ENCODE measurements at places on chromosomes 7 and 10.

DNA sequence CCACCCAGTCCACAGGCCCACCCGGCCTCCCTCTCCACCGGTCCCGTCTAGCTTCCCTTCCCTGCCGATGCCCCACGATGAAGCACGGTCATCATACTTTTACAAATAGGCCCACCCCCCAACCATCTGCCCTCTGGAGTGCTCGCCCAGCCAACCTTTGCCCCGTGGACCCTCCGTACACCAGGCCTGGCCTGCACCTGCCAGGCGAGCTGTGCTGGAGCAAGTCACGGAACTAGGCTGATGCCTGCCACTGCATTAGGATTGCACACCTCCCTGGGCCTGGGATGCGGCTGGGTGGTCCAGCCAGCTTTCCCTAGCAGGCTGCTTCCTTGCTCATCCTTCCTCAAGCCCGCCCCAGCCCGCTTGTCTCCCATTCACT is 44.7 kb downstream of the PPIF start:
- DNase-seq: no peak

DNA sequence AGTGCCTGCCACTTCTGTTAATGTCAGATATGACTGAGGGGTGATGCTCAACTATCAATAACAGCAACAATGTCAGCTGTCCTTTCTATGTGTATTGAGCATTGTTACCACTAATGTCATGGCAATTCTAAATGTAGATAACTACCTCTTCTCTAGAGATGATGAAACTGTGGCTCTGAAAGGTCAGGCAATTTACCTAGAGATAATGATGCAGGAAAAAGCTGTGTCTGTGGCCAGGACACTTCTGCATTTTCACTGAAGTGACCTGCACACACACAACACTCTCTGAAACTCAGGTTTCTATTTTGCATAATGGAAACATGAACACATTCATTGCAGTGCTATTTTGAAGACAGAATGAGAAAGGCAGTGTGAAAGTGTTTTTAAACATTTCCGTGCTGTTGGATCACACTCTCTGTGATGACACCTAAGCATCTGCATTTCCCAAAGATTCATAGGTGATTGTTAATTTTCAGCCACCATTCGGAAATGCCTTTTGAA is 148.2 kb downstream of the KCND2 start:
- DNase-seq: no peak

GRCh38 chr7:136911344-136911743 is 42.9 kb downstream of the CHRM2 start:
- no peak for DNase-seq

- no peak for DNase-seq
Observed at GRCh38 chr10:28679581-28680357, 2.4 kb downstream of the BAMBI start.

- DNase-seq: no peak
Observed at GRCh38 chr10:44745920-44746319, 165.2 kb upstream of the TMEM72 start.

DNA sequence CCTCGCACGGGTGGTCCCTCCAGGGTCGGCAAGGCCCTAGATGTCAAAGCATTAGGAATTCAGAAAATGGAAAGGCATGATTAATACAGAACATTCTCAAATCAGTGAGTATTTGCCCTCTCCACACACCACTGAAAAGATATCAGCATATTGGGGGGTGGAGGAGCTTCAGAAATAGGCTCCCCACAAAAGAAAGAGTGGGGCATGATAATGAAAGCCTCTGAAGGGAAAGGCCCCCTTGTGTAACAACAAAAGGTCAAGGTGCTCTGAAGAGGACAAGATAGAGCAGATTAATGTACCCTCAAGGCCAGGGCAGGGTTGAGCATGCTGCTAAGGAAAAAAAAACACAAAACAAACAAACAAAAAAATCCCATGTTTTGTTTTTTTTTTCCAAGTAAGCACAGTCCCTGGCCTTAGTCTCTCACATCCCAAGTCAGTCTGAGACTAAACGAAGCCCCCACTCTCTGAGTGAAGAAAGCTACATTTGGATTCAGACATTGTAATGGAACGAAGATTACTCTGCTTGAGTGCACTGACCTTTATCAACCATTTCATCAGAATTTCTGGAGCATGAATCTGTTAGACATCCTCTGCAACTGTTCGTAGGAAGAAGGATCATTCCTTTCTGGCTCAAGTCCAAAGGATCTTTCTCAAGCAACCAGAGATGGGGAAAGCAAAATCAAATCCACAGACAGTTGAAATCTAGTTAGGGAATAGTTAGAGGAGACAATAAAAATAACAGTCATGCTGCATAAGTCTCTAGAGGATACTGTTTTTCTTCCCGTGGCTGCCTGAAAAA is 27.4 kb upstream of the DGKI start:
- no peak for DNase-seq

- no peak for DNase-seq
Observed at GRCh38 chr10:102264371-102264770, 19.0 kb downstream of the GBF1 start.

DNA sequence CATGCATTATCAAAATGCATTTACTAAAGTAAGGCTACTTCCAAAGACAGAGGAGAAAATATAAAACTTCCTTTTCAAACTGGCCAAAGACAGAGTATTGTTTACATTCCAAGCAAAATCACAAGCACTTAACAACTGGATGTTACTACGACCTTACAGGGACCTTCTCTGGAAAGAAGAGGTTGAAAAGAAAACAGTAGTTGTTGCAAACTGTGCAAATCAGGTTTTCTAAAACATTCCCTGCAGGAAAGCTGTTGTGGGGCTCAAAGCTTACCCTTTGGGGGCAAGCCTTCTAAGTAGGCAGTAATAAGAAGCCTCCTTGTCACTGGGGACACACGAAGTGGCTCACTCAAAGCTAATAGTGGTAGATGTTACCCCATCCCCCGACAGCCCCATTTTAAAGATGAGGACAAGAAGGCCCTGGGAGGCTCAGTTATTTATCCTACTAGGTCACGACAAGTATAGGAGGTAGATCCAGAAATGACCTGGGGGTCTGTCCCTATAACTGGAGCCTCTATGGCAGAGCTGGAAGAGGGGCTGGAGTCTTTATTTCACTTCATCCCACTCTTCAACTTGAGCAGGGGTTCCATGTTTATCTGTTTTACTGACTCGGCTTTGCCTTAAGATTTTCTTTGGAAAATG is 46.6 kb downstream of the ATXN7L1 start:
- DNase-seq: no peak

DNA sequence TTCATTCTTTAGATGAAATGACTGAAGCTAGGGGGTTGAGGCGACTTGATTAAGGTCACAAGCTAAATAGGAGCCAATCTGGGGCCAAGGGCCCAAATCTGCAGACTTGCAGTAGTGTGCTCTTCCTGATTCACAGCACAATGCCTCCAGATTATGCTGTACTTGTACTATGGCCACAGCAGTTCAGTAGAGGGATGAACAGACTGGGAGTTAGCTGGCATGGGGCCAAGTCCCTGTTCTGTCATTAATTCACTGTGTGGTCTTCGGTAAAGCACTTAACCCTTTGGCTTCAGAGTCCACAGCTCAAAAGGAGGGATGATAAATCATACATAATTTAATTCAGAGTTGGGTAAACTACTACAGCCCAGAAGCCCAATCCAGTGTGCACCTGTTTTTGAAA is 196.8 kb downstream of the XPNPEP1 start:
- no peak for DNase-seq

GRCh38 chr10:95304463-95304862 is 13.7 kb upstream of the PDLIM1 start:
- DNase-seq: no peak

DNA sequence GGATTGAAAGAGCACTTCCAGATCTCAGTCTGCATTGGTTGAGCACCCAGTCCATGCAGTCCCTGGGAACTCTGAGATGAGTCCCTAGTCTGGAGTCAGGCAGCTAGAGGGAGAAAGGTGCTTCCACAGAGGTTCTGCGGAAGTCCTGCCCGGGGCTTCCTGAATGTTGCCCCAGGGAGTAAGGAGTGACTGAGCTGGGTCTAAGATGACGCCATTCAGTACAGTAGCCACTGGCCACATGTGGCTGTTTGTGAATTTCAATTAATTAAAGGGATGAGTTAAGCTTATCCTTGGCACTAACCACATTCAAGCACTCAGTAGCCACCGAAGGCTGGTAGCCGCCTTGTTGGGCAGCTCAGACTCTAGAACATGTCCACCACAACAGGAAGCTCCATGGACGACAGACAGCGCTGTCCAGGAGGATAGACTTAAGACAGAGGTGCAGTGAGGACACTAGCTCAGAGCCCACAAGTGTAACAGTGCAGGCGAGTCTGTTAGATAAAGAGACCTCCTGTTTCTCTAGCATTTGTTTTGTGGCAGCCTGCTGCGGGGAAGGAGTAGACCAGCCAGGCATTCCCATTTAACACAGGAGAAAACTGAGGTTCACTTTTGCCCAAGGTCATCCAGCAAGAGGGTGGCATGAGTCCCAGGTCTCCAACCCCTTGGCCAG is 101.6 kb upstream of the PPIF start:
- no peak for DNase-seq

- DNase-seq: no peak
Observed at GRCh38 chr10:1928606-1929005, 191.3 kb upstream of the ADARB2 start.

DNA sequence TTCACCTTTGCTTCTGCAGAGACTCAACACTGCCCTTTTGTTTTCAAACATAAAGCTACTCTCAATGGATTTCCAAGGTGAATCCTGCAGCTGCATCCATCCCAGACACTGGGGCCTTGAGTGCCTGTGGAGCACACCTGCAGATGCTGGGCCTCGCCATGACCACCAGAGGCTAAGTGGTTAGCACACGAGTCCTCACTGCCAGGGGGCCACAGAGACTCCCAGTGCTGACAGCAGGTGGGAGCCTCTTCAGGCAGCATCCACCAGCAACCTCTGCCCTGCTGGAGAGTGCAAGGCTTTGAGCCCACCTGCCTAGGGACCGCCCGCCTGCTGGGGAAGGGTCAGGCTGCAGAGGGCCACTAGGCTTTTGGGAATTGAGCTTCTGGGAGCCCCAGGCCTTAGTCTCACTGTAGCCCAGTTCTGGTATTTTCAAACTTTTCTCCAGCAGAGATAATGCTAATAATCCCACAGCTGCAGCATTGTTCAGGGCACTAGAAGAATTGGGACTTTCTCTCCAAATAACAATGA is 9.4 kb upstream of the HPS1 start:
- no peak for DNase-seq

DNA sequence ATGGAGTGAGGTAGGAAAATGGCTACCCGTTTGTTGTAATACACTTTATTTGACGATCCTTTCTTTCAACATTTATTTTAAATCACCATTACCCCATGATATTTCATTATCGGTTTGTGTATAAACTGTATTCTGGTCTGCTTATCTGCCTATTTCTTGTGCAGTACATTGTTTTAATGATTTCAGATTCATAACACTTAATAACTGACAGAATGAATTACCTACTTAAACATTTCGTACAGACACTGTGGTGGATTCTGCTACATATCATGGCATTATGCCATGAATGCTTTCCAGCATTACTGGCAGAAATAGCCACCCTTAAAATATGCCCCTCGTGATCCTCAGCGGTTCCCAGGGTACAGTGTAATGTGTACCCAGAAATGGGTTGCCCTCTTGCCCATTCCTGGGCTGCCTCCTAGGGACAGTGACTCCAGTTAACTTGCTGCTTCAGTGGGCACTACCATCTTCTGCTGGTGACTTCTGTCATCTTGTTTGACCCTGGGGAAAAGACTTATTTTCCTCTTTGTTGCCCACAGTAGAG is 74.5 kb downstream of the C1GALT1 start:
- DNase-seq: no peak

- no peak for DNase-seq
Observed at GRCh38 chr7:69110450-69111050, 487.7 kb upstream of the AUTS2 start.

DNA sequence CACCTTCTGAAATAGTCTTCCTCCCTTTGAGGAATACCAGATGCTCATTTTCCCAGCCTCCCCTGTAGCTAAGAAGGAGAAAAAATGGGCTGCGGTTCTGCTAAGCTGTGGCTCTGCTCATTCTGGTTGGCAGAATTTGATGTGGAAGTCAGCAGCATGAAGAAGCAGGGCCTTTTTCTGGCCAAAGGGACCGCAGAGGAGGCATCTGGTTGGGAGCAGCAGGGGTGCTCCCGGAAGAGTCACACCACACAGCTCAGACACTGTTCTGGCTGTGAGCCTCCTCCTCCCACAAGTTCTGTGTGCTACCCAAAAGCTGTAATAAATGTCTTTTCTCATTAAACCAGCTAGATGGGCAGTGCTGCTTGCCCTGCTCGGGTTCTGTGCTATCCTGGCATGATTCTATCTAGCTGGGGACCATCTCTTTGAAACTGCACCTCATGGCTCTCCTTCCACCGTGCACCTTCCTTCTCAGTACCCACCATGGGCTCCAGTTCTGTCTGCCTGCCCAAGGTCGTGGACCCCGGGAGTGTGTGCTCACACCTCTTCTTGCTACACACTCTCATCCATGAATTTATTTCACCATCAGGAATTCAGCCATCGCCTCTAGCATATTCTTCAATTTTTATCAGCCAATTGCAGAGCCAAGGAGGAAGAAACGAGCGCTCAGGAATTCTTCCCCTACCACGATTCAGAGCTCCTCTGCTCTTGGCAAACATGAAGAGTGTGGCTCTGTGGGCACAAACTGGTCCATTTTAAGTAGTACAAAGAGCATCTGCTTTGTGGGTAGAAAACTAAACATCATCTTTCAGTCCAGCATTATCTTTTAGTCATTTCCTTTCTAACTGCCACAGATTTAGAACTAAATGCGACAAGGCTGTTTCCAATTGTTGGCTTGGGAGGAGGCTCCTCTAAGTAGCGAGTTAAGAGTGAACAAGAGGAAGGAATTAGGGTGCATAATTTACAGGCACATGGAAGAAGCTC is 76.9 kb downstream of the FAM171A1 start:
- no peak for DNase-seq

DNA sequence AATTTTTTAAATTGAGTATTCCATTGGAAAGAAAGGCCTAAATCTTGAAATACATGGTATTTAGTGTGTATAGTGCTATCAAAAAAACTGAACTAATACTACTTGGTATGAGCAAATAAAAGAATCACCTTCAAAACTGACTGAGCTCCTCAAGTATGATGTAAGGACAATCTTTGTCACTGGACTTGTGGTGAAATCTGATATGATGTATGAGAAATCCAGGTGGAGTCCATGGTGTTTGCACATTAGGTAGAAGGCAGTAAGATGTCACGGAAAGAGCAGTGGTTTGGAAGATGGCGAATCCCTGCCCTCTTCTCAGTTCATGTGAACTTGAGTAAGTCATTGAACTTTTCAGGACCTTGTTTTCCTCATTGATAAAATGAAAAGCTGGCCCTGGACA is 62.1 kb upstream of the COL1A2 start:
- DNase-seq: no peak

DNA sequence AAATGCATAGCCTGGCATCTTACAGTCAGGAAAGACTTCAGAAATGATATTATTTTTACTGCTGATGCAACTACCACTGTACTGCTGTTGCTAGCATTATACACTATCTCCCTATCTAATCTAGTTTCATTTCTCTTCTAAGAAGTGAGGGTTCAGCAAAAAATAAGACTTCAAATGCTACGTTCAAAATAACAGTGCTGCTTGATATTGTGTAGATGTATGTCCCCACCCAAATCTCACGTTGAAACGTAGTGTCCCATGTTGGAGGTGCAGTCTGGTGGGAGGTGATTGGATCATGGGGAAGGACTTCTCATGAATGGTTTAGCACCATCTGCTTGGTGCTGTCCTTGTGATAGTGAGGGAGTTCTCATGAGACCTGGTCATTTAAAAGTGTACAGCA is 129.4 kb downstream of the ANK3 start:
- no peak for DNase-seq

- no peak for DNase-seq
Observed at GRCh38 chr10:1327759-1328158, 271.6 kb downstream of the WDR37 start.

All from stimulated activated CD4-positive, alpha-beta T cell treated with anti-CD3 and anti-CD28 coated beads, Interleukin-1b, Interleukin-23, amount 100 ng/mL, for 1 hour (primary cell).